Epithelial cell of prostate (primary cell): ENCODE measurements at places on chromosomes 6 and 20.

DNA sequence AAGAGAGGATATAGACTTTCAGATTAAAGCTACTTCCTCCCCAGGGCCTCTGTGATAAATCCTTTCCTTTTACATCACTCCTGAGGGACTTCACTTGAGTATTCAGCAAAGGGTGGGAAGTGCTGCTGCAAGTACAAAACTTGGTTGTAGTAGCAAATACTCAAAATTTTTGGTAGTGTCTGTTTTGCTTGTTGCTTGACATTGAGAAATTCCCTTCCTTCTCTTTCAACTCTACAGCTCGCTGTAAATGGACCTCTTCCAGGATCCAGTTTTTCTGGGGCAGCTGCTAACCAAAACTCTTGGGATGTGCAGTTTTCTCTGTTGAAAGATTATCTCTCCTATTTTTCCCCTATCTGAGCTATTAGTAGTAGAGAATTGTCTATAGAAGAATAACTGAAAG lies 472.0 kb downstream of the CD109 start:
- no peak for DNase-seq

DNA sequence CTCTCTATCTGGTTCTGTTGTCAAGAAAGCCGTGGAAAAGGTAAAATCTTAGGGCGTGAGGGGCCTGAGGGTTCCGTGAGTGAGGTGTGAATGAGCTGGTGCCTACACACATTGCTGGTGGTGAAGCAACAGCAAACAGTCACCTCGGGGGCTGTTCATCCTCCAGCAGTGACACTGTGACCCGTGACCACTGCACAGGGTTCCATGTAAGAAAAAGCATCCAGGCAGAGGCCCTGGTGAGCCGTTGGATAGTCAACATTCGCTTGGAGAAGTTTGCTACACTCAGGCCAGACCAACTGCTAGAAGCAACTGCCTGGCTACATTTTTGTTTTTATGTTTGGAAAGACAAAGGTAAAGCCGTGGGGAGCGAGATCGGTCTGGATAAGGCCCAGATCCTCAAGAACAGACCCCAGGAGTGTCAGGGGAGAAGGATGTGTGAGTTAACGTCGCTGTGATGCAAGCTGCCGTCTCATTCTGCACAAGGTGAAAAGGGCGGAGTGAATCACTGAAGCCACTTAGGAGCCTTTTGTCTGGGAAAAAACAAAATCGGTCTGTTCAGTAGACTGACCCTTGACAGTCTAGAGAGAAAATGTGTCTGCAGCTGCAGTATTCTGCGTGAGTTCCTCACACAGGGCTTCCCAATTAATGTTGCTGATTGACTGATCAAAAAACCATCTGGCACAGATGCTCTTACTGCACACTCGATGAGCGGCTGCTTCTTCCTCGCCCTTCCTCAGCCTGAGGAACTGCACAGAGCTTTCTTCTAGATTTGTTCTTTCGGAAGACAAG lies 404.0 kb downstream of the SMOC2 start:
- no peak for DNase-seq

GRCh38 chr20:21516180-21516567 lies 2.3 kb upstream of the NKX2-2 start:
- no peak for DNase-seq

DNA sequence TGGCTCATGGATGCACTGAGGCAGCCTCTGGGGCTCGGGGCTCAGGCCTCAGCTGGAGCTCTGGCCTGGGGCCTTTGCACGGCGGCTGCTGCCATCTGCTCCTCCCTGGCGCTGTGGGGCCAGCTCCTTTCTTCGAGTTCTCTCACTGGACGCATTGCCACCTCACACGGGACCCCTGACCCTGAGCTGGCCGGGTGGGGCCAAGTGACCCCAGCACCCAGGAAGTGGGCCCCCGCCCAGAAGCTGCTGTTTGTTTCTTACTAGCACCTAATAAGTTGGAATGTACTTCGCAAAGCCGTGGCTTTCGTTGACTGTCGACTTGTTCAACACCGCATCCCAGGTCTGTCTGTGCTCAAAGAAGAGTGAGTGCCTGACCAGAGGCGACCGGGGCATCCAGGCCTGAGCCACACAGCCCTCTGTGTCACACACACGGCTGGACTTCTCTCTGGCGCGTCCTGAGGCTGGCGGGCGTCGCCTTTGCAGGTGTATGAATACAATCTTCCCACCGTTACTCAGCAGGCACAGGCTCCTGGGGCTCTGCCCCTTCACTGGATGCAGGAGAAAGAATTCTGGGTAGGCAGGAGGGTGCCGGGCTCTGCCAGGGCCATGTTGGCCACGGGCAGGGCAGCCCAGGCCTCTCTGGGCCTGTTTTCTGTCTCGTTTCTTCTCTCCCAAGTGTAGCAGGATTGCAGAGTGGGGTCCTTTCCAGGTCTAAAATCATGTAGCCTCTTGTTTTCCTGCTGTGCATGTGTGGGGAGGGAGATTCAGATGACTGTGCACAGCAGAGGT lies 112.9 kb downstream of the DLL1 start:
- no peak for DNase-seq

DNA sequence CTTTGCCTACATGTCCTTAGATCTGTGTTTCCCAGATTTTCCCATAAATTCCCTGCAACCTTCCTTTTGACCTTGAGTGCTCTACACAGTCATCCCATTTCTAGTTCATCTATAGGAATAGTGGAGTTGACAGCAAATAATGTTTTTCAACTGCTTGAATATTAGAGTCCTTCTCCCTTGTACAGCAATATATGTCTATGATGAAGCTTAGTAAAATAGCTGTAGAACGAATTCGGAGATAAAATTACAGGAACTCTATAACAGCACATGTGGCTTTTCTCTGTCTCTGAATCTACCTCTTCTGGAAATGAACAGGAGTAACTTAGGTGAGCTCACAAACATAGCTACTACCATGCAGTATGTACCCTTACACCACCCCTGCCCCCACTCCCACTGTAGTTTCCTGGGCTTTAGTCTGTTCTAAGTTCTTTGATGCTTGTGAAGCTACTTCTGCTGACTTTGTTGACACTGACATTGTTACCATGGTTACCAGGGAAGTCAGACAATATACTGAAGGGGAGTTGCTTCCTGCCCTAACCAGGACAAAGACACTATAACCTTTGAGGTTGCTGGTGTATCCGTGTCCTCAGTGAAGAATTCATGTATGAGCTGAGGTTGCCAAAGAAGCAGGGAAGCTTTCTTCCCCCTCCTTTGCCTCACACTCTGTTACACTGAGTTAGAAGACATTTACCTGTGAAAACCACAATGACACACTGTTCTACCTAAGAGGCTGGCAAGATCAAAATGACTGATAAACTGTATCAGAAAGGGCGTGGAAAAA lies 35.8 kb upstream of the SHLD1 start:
- peak; percentile 44 for DNase-seq

DNA sequence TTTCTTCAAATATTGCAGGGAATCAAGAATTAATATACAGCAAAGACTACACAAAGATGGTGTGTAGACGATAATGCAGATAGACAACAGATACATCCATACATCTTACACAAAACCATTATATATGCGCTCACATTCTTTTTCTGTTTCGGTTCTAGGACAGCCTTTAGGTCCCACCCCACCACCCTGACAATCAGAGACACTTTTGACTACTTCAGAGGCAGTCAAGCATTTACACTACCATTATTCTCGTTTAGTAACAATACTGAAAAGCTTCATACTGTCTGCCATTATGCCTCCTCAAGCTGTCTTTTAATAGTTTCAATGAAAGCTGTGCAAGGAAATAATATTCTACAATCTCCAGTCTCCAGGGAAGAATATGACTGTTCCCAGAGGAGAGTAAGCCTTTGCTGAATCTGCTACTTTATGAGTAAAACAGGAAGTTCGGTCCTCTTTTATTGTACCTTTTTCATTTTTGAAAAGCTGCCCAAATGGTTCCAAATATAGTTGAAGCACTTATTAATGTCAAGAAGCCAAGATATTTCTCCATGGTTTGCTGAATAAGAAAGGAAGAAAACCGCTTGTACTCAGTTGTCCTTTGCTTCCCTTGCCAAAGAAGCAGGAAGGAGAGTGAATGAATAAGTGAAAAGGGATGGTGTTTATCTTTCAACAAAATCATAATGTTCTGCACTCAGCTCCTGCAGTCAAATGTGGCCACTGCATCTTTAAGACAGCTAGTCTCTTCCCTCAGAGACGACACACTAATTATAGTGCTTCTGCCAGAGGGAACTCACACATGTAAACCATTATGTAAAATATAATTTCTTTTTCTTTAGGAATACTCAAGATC lies 468.3 kb downstream of the CDC5L start:
- no peak for DNase-seq

GRCh38 chr6:28401172-28401571 lies 1.6 kb upstream of the ZSCAN12 start:
- peak; percentile 41 for DNase-seq

- DNase-seq: no peak
Measured at GRCh38 chr20:47311967-47312681, 44.4 kb downstream of the ZMYND8 start.
